ENCODE measurements at places on chromosomes 5 and 9. TPM values are rescaled to one million over a fixed set of nuclear protein-coding genes. Genes with fewer than 3 reads are reported as not detected.

- no peak for DNase-seq
- H3K4me1 ChIP-seq: no peaks in the 10 kb centered on the region
- no peaks in the 10 kb centered on the region for H3K27me3 ChIP-seq
- H3K4me3 ChIP-seq: no peak overlapping the region
Observed at GRCh38 chr9:86077276-86077675, 22.1 kb downstream of the GOLM1 start.

- H3K4me3 ChIP-seq: no peak overlapping the region
- H3K4me1 ChIP-seq: no peaks in the 10 kb centered on the region
- no peak for DNase-seq
- no peaks in the 10 kb centered on the region for H3K36me3 ChIP-seq
Observed at GRCh38 chr9:121840838-121841760, 189.7 kb downstream of the DAB2IP start.

Gene NRG2
- total RNA-seq: 4.9 TPM

- no peaks in the 10 kb centered on the region for H3K36me3 ChIP-seq
- H3K4me3 ChIP-seq: no peak overlapping the region
Observed at GRCh38 chr9:72614067-72614466, 92.7 kb downstream of the TMC1 start.

DNA sequence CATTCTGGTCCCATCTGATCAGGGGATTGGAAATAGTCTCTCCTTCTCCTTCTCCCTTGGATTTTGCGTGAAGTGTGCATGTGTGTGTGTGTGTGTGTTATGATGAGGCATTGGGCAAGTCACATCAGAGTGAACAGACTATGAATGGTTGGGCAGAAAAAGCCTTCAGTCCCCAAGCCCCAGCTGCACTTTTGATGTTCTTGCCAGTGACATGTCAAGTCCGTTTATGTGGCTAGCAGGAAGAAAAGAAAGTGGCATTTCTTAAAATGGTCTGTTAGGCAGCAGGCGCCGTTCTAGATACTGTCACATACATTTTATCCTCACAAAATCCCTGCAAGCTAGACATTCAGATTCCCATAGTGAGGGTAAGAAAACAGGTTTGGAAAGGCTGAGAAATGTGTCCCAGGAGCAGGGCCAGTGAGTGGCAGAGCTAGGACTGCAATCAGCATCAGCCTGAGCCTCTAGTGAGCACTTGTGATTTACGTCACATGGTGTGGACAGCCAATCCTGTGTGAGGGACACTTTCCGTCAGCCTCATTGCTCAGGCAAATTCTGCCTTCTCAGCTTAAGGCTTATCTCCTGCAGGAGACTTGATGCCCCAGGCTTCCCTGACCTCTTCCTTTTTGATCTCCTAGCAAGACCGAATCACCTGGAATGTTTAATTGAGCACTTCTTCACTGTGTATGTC lies 60.4 kb downstream of the GLRA1 start:
- H3K27ac ChIP-seq: no peak overlapping the region
- no peak for DNase-seq
- H3K27me3 ChIP-seq: no peaks in the 10 kb centered on the region

GRCh38 chr9:81686614-81687520 lies 2.5 kb downstream of the TLE1 start:
- H3K4me3 ChIP-seq: peak overlapping the region; percentile 84
- peaks cover 16% of the 10 kb centered on the region for H3K27me3 ChIP-seq
- H3K27ac ChIP-seq: peak overlapping the region; percentile 93

DNA sequence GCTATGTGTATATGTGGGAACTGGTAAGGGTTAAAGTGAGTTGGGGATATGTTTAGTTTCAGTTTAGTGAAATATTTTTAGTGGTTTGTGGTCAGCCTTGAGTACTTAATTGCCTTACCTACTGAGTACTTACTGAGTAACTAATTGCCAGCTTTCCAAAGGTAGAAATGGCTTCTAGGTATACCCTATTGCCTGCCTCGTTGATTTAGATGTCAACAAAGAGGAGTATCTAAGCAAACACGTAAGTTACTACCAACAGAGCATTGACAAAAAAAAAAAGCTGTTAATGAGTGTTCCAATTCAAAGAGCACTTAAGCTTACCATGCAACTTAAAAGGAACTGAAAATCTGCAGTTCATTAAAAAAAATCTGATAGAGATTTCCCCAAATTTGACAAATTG lies 8.8 kb downstream of the ATP10B start:
- H3K27ac ChIP-seq: no peak overlapping the region
- no peak overlapping the region for H3K4me3 ChIP-seq
- H3K36me3 ChIP-seq: no peaks in the 10 kb centered on the region

Gene GRM6
- not detected for total RNA-seq

Measured in esophagus squamous epithelium (tissue), 5 donors.